ENCODE measurements at places on chromosomes 5 and 9. TPM values are rescaled to one million over a fixed set of nuclear protein-coding genes. Genes with fewer than 3 reads are reported as not detected.

DNA sequence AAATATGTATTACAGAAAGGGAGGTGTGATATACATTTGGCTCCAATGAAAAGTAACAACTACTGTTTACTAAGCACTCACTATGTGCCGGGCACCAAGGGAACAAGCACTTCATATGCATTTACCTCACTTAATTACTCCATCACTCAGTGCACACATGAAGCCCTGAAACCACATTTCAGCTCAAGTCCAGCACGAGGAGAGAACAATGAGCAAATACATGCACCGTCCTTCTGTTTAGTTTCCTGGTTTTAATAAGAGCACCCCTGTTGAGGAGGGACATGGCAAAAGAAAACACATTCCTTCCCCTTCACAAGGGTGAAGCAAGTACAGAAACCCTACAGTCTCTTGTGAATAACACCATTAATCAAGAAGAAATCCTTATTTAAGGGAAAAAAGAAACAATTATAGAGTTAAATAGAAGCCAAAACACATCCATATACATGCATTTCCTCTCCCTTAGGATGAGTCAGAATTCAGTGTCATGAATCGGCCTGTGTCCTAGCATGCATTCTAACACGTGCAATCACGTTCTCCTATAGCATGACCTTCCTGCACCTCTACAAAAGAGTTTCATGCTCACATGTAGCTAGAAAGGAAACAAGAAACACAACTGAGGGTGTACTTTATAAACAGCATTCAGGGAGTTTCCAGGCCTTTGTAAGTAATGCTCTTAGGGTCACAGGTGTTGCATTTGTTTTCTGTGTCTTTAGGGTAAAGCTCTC, 411.6 kb downstream of the BNC2 start:
- DNase-seq: no peak

ZNF483 gene
- total RNA-seq: 0.17 TPM

DNA sequence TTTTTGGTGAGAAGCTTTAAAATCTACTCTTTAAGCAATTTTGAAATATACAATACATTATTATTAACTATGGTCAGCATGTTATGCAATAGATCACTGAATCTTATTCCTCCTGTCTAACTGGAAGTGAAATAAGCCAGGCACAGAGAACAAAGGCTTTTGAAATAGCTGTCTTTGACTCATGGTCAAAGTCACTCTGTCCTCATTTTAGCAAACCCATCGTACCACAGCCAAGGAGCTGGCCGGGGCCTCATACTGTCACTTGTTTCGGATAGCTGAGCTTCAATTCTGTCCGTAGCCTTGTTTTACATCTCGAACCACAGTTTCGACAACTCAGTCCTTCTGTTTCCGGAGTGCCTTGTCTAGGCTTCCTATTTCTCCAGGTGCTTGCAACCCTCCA, 19.2 kb downstream of the ADCY2 start:
- DNase-seq: peak; percentile 73

DNA sequence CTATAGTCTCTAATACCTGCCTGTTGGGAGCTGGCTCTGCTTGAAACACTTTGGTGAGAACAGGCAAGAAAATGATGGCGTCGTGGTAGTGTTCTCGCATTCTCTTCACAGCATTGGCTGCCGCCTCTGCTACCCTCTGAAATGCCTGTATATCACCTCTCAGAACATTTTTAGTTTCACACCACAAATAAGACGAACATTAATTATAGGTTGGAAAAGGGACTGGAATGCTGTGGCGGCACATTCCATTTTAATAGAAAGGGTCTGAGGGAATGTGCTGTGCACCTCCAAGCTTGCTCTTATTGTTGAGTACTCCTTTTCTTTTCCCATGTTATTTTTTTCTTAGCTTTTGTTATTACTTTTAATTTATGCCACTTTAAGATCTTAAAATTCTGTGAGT, 134.6 kb upstream of the HMHB1 start:
- no peak for DNase-seq

NUDT2 gene
- total RNA-seq: 19.7 TPM

BDP1 gene
- total RNA-seq: 11.5 TPM

- DNase-seq: no peak
Observed at GRCh38 chr5:150789450-150789849, 10.9 kb downstream of the SMIM3 start.

DNA sequence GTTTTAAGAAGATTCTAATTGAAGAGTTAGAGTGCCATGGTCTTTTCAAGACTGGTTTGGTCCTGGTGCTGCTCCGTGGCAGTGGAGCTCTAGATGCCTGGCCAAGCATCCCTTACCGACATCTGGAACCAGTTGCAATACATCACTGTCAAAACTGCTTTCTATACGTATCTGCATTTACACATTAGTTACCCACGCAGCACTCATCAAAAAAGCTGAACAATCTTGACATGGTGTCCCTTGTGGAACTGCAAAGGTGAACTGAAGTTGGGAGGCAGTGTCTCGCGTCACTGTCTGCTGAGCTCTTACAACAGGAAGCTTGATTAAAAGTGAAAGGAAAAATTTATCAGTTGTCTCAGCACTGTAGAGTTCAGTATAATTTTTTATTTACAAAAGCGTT, 82.6 kb downstream of the PBX3 start:
- DNase-seq: no peak

Data from psoas muscle (tissue), 8 donors.